Activated T-cell treated with anti-CD3 and anti-CD28 coated beads, Interleukin-2, amount 50 U/mL, for 72 hours (primary cell): ENCODE measurements at places on chromosomes 3 and 15.

- peaks cover 5% of the 10 kb centered on the region for H3K36me3 ChIP-seq
- H3K27ac ChIP-seq: no peak overlapping the region
- peaks cover 64% of the 10 kb centered on the region for H3K4me1 ChIP-seq
- H3K27me3 ChIP-seq: peaks cover 33% of the 10 kb centered on the region
- peak overlapping the region; percentile 42 for H3K4me3 ChIP-seq
Observed at GRCh38 chr3:10366651-10367101, 45.8 kb upstream of the SEC13 start.

DNA sequence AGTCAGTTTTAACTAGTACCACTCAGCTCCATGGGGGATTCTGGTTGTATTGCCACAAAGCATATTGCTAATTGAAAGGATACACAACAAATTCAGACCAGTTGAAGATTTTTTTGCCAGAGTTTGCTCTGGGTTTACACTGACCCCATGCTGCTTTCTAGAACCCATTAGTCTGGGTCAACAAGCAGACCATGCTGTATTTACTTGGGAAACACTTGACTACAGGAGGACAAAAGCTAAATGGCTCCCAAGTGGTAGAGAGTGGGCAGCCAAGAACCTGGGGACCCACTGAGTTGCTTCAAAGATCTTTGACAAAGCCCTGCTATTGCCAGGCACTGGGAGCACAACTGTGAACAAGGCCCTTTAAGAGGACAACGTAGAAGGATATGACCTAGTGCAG is 86.8 kb upstream of the PSMD6 start:
- H3K27ac ChIP-seq: no peak overlapping the region
- no peak overlapping the region for H3K4me3 ChIP-seq
- no peaks in the 10 kb centered on the region for H3K4me1 ChIP-seq
- peaks cover 9% of the 10 kb centered on the region for H3K27me3 ChIP-seq
- H3K36me3 ChIP-seq: peaks cover 2% of the 10 kb centered on the region

- no peak overlapping the region for H3K4me3 ChIP-seq
- H3K36me3 ChIP-seq: no peaks in the 10 kb centered on the region
- no peak overlapping the region for H3K27ac ChIP-seq
- no peak for DNase-seq
Observed at GRCh38 chr3:72465853-72466252, 382.4 kb downstream of the SHQ1 start.

DNA sequence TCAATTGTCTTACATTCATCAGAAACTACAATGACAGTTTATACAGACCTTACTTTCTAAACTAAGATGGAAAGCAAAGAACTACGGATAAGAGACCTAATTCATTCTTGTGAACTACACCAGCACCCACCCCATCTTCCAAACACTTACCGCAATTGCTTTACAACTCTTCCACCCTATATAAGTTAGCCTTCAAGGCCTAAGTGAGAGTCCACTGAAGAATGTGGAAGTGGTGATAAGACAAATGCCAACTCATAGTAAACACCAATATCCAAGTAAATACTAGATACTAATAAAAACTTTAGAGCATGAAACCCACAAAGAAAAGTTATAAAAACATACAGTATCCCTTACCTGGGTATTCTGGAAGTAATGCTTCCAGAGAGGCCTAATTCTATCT is 13.6 kb downstream of the ARF4 start:
- H3K4me1 ChIP-seq: peaks cover 37% of the 10 kb centered on the region
- H3K27ac ChIP-seq: peak overlapping the region; percentile 24
- no peak overlapping the region for H3K4me3 ChIP-seq
- H3K36me3 ChIP-seq: no peaks in the 10 kb centered on the region

- peak overlapping the region; percentile 54 for H3K27ac ChIP-seq
- H3K4me3 ChIP-seq: no peak overlapping the region
- H3K4me1 ChIP-seq: peaks cover 30% of the 10 kb centered on the region
- H3K27me3 ChIP-seq: no peaks in the 10 kb centered on the region
Observed at GRCh38 chr15:42010434-42010833, 10.4 kb downstream of the PLA2G4E start.

GRCh38 chr3:45552794-45553371 is 41.7 kb upstream of the LIMD1 start:
- H3K4me1 ChIP-seq: peaks cover 16% of the 10 kb centered on the region
- no peak overlapping the region for H3K27ac ChIP-seq
- H3K4me3 ChIP-seq: no peak overlapping the region
- no peak for DNase-seq

- H3K27me3 ChIP-seq: peaks cover 21% of the 10 kb centered on the region
- DNase-seq: no peak
- H3K4me1 ChIP-seq: no peaks in the 10 kb centered on the region
- no peak overlapping the region for H3K27ac ChIP-seq
Observed at GRCh38 chr3:150254309-150254708, 153.8 kb upstream of the TSC22D2 start.

DNA sequence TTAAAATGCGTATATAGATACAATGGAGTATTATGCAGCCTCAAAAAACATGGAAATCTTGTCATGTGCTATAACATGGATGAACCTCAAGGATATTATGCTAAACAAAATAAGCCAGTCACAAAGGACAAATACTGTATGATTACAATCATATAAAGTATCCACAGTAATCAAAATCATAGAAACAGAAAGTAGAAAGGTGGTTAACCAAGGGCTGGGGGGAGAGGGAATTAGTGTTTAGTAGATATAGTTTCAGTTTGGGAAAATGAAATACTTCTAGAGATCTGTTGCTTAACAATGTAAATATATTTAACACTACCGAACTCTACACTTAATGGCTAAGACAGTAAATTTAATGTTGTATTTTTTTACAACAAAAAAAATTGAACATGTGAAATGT is 9.0 kb downstream of the TOP2B start:
- no peak overlapping the region for H3K4me3 ChIP-seq
- no peak for DNase-seq
- peaks cover 75% of the 10 kb centered on the region for H3K4me1 ChIP-seq
- no peak overlapping the region for H3K27ac ChIP-seq
- no peaks in the 10 kb centered on the region for H3K36me3 ChIP-seq

GRCh38 chr3:163919154-163919553 is 1159.1 kb downstream of the SI start:
- no peak overlapping the region for H3K4me3 ChIP-seq
- H3K27me3 ChIP-seq: no peaks in the 10 kb centered on the region
- no peaks in the 10 kb centered on the region for H3K36me3 ChIP-seq
- no peak for DNase-seq

DNA sequence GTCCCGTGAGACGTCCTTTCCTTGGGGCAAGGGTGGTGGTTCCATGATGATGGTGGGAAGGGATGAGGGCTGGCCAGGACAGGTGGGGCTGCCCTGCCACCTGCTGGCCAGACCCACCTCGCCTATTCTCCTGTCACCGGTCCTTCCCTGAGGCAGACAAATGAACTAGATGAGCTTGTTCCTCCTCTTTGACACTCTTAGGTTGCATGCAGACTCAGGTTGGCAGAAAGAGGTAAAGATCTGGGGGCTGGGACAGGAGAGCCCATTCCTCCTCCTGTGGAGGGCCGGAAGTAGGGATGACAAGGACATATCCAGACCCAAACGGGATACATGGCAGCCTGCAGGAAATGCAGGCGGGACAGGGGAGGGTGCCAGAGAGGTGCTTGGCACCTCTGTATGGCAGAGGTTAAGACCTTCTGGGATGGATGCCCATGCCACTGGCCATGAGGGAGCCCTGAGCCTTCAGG is 38.6 kb downstream of the ACSBG1 start:
- DNase-seq: peak; percentile 59
- H3K36me3 ChIP-seq: no peaks in the 10 kb centered on the region
- no peak overlapping the region for H3K4me3 ChIP-seq
- H3K27me3 ChIP-seq: no peaks in the 10 kb centered on the region

GRCh38 chr15:91186904-91187656 is 87.0 kb downstream of the SV2B start:
- no peaks in the 10 kb centered on the region for H3K36me3 ChIP-seq
- no peak overlapping the region for H3K4me3 ChIP-seq
- no peak overlapping the region for H3K27ac ChIP-seq
- no peak for DNase-seq
- no peaks in the 10 kb centered on the region for H3K4me1 ChIP-seq

DNA sequence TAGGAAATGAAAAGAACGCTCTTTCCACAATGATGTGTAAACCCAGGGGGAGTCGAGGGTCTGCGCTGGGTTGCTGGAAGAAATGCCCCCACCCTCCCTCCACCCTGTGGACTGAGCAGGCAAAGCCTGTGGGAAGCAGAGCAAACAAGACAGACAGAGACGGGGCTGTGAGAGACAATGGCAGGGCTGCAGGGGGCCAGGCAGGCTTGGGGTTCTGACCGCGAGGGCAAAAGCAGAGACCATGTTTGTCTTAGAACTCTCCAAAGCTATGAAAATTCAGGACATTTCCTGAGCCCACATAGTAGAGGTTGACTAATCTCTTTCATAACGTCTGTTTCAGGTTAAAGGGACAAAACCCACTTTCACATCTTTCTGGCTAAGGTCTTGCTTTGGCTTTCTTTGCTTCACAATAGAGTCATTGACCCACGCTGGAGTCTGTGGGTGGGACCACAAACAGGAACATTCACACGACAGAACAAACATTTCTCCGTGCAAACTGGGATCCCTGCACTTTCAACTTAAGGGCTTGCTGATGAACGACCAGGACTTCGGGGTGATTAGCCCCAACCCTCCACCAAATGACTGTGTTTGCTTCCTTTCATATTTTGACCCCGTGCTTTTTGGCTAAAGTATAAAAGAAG is 156.0 kb upstream of the TPM1 start:
- H3K27me3 ChIP-seq: peaks cover 12% of the 10 kb centered on the region
- no peak overlapping the region for H3K4me3 ChIP-seq
- H3K27ac ChIP-seq: no peak overlapping the region
- DNase-seq: no peak

- peak; percentile 85 for DNase-seq
- H3K4me3 ChIP-seq: peak overlapping the region; percentile 59
- peak overlapping the region; percentile 90 for H3K27ac ChIP-seq
- H3K36me3 ChIP-seq: peaks cover 32% of the 10 kb centered on the region
Observed at GRCh38 chr15:69757186-69757585, 304.6 kb downstream of the RPLP1 start.

DNA sequence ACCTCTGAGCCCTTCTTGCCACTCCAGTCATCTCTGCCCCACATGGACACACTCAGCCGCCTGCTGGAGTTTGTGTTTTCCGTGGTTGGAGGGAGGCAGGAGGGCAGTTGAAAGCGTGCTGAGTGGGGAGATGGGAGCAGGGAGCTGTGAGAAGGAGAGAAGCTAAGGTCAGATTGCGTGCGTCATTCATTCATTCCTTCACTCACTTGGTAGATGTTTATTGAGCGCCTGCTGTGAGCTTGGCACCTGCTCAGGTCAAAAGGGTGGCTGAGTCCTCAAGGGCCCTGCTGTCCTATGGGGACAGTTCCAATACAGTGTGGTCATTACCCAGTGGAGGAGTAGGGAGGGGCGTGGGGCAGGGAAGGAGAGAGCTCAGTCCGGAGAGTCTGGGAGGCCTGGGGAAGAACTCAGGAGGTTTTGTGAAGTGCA is 23.5 kb downstream of the LIMD1 start:
- H3K27me3 ChIP-seq: no peaks in the 10 kb centered on the region
- H3K36me3 ChIP-seq: peaks cover 8% of the 10 kb centered on the region
- peaks cover 11% of the 10 kb centered on the region for H3K4me1 ChIP-seq
- DNase-seq: no peak
- no peak overlapping the region for H3K27ac ChIP-seq

DNA sequence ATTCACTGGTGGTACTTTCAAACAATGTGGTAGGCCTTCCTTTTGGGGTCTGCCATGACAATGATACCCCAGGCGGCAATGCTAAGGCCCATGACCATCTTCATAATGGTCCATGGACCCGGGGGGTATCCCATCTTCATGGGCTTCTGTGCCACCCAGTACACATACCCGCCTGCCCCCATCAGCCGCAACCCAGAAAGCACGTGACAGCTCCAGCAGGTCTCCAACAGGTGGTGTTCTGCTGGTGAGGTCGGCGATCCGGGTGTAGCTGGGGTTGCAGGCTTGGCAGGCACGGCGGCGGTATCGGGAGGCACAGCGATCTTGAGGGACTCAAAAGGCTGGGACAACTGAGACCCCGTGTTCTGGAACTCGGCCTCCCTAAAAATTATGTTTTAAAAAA is 214.5 kb downstream of the SNRPN start:
- no peaks in the 10 kb centered on the region for H3K4me1 ChIP-seq
- no peak overlapping the region for H3K4me3 ChIP-seq
- no peak for DNase-seq
- no peak overlapping the region for H3K27ac ChIP-seq

GRCh38 chr3:170044271-170044670 is 6.5 kb downstream of the GPR160 start:
- DNase-seq: no peak
- no peak overlapping the region for H3K4me3 ChIP-seq
- H3K36me3 ChIP-seq: no peaks in the 10 kb centered on the region
- H3K27ac ChIP-seq: no peak overlapping the region

DNA sequence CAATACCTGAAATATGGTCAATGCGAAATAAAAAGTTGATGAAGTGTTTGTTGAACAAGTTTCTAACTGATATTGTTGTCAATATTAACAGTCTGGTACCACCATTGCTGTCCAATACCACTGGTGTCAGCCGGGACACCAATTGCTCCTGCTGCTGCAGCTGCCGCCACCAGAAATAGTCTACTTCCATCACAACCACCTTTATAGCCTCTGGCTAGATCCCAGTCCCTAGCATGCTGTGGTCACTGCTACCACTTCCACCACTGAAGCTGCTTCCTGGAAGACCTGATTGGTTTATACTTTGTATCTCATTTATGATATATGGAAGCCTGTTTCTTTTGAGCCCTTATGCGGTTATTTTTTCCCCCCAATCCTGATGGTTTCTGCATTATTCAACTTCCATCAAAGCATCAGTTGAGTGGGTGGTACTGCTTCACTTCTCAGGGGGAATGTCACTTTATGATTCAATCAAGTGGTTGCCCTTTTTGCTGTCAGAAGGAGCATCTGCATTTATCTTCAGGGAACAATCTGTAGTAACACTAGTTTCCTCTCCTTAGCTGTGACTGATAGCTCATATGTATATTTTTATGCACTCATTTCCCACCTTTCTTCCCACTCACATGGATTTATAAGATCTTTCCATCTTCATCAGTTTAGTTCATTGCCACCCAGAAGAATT is 11.7 kb downstream of the LNP1 start:
- no peak overlapping the region for H3K4me3 ChIP-seq
- no peaks in the 10 kb centered on the region for H3K4me1 ChIP-seq
- no peak for DNase-seq
- peaks cover 21% of the 10 kb centered on the region for H3K36me3 ChIP-seq
- H3K27me3 ChIP-seq: no peaks in the 10 kb centered on the region

DNA sequence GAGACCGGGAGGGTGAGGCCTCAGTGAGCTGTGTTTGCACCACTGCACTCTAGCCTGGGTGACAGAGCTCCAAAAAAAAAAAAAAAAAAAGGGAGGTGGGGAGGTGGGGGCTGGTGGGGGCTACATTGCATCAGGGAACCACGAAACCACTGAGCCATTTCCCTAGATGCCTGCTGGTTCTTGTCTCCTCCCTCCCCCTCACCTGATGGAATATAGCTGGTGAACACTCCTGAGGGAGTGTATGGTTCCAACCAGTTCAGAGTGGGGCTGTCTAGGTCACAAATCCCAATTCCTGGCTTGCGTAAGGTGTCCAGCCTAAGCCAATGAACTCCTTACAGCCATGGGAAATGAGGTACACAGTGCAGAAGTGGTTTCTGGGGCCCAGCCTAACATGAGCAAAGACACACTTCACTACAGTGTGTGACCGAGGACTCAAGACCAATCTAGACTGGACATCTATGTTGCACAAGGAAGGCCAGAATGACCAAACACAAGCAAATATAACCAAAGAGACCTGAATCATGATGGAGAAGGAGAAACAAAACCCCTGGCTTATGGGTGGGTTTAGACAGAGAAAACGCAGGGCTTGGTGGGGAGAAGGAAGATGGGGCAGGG is 39.1 kb upstream of the OSBPL11 start:
- no peak overlapping the region for H3K4me3 ChIP-seq
- peaks cover 3% of the 10 kb centered on the region for H3K36me3 ChIP-seq

GRCh38 chr15:70748281-70748747 is 15.0 kb downstream of the UACA start:
- no peaks in the 10 kb centered on the region for H3K4me1 ChIP-seq
- H3K36me3 ChIP-seq: no peaks in the 10 kb centered on the region
- no peak overlapping the region for H3K4me3 ChIP-seq
